ENCODE measurements at places on chromosomes 3 and 15. TPM values are rescaled to one million over a fixed set of nuclear protein-coding genes. Genes with fewer than 3 reads are reported as not detected.

GPR62 gene
- total RNA-seq: not detected

MAP1A gene
- 0.99 TPM for total RNA-seq

SPINK8 gene
- total RNA-seq: not detected

CDHR4 gene
- total RNA-seq: 0.30 TPM

ARL8B gene
- total RNA-seq: 72.2 TPM

C3orf85 gene
- not detected for total RNA-seq

PTX3 gene
- 0.80 TPM for total RNA-seq

GOLGA8G gene
- not detected for total RNA-seq

PRTG gene
- total RNA-seq: 12.5 TPM

SUCNR1 gene
- total RNA-seq: 0.16 TPM

GOLGA8R gene
- 0.29 TPM for total RNA-seq

CILP gene
- total RNA-seq: 0.08 TPM

NOX5 gene
- total RNA-seq: 0.38 TPM

TMCO5A gene
- not detected for total RNA-seq

FBXO40 gene
- total RNA-seq: not detected

SKOR1 gene
- total RNA-seq: 0.03 TPM
